ENCODE measurements at places on chromosomes 12 and 14. TPM values are rescaled to one million over a fixed set of nuclear protein-coding genes. Genes with fewer than 3 reads are reported as not detected.

DNA sequence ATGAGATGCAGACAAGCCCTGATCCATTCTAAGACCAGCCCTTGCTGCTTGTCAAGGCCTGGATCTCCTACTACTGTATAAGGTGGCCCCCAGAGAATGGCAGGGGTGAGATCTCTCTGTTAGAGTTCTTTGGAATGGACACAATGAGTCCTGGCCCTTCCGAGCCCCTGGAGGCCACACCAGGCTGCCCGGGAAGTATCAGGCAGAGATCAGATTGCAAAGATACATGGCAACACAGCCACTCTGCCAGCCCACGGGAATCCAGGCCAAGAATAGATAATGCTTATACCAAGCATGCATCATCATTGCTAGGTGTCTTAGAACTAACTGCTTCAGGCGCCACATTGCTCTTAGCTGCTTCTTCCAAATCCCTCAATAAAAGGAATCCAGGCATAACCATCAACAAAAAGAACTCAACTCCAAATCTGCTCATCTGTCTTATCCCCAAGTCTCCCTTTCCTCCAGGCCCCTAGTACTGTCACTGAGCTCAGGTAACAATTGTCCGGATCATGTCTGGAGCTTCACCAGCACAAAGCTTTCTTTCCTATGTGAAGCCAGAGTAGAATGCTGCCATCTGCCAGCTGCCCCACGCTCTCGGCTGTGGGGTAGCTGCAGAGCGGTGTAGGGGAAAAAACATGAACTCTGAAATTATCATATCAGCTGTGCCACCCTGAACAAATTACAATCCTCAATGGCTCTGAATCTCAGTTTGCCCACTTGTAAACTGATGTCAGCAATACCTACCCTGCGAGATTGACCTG lies 5.5 kb upstream of the VASH1 start:
- H3K4me1 ChIP-seq = peaks cover 3% of the 10 kb centered on the region
- no peaks in the 10 kb centered on the region for H3K36me3 ChIP-seq
- no peak overlapping the region for H3K4me3 ChIP-seq
- no peaks in the 10 kb centered on the region for H3K27me3 ChIP-seq
- no peak overlapping the region for H3K27ac ChIP-seq
- no peak for DNase-seq

DNA sequence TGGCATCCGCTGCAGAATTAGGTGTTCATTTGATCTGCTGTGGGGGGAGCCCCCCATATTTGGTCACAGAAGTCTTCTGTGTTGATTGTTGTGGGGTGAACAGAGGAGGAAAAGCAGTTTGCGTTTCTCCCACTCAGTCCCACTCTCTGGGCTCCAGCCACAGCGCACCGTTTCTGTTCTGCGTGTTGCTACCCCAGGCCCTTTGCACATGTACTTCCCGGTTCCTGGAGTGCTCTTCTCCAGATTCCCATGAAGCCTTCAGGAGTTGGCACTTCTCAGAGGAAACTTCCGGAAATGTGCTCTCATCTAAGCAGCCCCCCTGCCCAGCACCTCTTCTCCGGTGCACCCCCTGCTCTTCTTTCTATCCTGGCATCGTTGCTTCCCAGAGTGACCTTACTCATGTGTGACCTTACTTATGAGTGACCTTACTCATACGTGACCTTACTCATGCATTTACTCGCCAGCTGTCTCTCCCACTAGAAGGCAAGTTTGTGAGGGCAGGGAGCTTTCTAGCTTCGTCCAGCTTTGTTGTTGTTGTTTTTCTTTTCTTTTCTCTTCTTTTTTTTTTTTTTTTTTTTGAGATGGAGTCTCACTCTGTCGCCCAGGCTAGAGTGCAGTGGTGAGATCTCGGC lies 93.7 kb downstream of the SCARB1 start:
- peaks cover 29% of the 10 kb centered on the region for H3K4me1 ChIP-seq
- no peak for DNase-seq
- no peak overlapping the region for H3K27ac ChIP-seq
- H3K27me3 ChIP-seq = no peaks in the 10 kb centered on the region
- H3K36me3 ChIP-seq = no peaks in the 10 kb centered on the region

DNA sequence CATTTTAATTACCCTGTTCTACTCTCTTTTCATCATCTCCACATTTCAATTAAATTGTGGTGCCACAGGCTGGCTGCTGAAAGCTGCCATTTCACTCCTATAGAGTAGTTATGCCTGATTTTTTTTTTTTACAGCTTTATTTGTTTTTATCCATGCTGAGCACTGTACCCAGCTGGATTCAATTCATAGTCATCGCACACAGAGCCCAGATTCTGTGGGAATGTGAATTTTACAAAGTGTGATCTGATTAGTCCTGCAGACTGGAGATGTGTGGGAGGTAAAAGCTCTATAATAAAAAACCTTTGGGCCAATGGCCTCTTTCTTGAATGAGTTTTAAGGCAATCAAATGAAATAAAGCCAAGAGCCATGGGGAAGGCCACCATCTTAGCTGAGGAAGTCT lies 190.2 kb downstream of the ANO4 start:
- no peak overlapping the region for H3K4me3 ChIP-seq
- H3K27ac ChIP-seq = no peak overlapping the region
- no peaks in the 10 kb centered on the region for H3K36me3 ChIP-seq
- DNase-seq = no peak
- H3K4me1 ChIP-seq = peaks cover 8% of the 10 kb centered on the region

DNA sequence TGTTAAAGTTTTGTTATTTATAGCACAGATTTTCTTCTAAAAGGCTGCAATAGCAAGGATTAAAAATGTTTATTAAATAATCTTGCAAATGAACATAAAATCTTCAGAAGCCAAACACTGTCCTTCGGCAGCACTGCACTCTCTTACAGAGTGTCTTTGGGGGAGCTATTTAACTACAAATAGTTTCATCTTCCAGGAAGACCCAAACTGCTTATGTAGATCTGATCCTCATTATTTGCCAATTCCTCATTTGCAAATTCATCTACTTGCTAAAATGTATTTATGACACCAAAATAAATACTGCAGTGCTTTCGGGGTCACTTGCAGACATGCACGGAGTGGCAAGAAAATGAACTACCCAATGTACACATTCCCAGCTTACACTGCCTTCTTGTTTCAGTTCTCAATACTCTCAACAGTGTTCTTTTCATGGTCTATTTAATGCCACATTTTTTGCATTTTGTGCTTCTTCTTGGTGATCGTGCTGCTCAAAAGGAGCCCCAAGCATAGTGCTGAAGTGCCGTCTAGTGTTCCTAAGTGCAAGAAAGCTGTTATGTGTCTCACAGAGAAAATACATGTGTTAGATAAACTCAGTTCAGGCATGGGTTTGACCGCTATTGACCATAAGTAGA lies 128.1 kb downstream of the PRKD1 start:
- H3K27me3 ChIP-seq = no peaks in the 10 kb centered on the region
- no peak for DNase-seq
- H3K4me1 ChIP-seq = no peaks in the 10 kb centered on the region
- no peaks in the 10 kb centered on the region for H3K36me3 ChIP-seq
- H3K27ac ChIP-seq = no peak overlapping the region

GRCh38 chr12:70032076-70032475 lies 207.0 kb downstream of the MYRFL start:
- H3K4me1 ChIP-seq = no peaks in the 10 kb centered on the region
- no peak overlapping the region for H3K4me3 ChIP-seq
- H3K27ac ChIP-seq = no peak overlapping the region
- H3K27me3 ChIP-seq = no peaks in the 10 kb centered on the region

GRCh38 chr12:132651444-132652100 lies 33.0 kb downstream of the P2RX2 start:
- no peaks in the 10 kb centered on the region for H3K4me1 ChIP-seq
- no peak overlapping the region for H3K4me3 ChIP-seq
- H3K36me3 ChIP-seq = peaks cover 73% of the 10 kb centered on the region
- H3K27me3 ChIP-seq = no peaks in the 10 kb centered on the region
- no peak overlapping the region for H3K27ac ChIP-seq
- DNase-seq = no peak

DNA sequence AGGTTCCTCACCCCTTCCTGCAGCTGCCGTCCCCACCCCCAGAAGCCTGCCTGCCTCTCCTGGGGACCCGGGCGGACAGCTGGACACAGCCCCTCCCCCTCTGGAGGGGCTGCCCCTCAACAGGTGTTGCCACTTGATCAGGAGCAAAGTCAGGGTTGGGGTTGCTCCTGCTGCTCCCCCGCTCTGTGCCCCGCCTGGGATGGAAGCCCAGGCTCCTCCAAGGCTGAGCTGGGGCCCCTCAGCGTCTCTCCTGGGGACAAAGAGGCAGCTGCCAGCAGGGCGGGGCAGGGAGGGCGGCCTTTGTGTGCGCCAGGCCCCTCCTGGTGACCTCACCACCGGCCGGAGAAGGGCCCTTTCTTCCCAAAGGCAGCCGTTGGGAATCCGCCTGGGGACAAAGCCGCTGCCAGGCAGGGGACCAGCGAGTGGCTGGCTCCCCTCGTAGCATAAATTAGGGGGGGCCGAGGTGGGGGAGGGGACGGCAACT lies 13.7 kb downstream of the TRMT61A start:
- H3K4me3 ChIP-seq = peak overlapping the region; percentile 7
- H3K4me1 ChIP-seq = peaks cover 48% of the 10 kb centered on the region
- H3K27me3 ChIP-seq = no peaks in the 10 kb centered on the region
- no peaks in the 10 kb centered on the region for H3K36me3 ChIP-seq
- peak; percentile 98 for DNase-seq

DNA sequence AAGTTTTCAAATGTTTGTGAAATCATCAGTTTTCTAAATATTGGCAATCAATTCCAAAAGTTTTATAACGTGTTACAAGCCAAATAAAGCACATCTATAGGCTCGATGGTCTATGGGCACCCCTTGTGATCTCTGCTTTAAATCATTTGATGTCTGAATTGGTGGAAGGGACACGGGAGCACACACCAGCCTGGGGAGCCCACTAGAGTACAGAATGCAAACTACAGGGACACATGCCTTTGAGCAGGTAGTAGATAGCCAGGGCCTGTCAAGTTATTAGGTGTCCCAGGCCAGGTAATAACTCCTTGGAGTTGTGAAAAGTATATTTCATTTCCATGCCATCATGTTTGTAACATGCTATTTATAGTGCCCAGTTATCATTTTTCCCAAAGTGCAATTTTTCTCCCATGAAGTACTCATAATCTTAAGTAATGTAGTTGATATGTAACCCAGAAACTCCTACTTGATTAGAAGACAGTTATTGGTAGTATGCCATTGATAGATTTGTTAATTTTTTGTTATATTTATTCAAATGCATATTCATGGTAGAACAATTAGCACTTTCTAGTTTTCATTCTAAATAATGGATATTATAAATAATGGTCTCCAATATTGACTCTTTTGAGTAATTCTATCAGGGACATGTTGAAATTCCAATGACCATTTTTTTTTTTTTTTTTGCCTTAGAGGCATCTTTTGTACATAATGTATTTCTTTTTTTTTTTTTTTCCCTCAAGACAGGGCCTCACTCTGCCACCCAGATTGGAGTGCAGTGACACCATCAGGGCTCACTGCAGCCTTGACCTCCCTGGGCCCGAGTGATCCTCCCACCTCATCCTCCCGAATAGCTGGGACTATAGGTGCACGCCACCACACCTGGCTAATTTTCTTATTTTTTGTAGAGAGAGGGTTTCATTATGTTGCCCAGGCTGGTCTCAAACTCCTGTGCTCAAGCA lies 96.9 kb upstream of the FGD4 start:
- H3K4me1 ChIP-seq = no peaks in the 10 kb centered on the region
- H3K27ac ChIP-seq = no peak overlapping the region
- H3K27me3 ChIP-seq = no peaks in the 10 kb centered on the region
- no peaks in the 10 kb centered on the region for H3K36me3 ChIP-seq
- H3K4me3 ChIP-seq = no peak overlapping the region

DNA sequence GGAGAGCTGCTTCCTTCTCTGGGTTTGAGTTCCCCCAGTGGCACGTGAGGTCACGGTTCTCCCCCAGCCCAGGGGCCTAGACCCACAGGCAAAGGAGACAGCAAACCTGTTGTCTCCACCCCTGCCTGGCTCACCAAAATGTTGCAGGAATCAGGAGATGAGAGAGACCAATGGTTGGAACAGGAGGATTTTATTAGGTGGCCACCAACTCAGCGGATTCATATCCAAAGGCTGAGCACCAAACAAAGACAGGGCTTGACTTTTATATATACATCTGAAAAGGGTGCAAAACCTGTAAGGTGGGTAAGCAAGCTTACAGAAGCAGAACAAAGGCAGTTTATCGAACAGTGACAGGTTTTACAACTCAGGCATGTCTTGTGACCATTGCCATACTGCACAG lies 9.2 kb upstream of the ADAM21 start:
- H3K36me3 ChIP-seq = no peaks in the 10 kb centered on the region
- no peaks in the 10 kb centered on the region for H3K27me3 ChIP-seq
- DNase-seq = no peak
- H3K4me3 ChIP-seq = no peak overlapping the region
- H3K4me1 ChIP-seq = no peaks in the 10 kb centered on the region
- no peak overlapping the region for H3K27ac ChIP-seq

DNA sequence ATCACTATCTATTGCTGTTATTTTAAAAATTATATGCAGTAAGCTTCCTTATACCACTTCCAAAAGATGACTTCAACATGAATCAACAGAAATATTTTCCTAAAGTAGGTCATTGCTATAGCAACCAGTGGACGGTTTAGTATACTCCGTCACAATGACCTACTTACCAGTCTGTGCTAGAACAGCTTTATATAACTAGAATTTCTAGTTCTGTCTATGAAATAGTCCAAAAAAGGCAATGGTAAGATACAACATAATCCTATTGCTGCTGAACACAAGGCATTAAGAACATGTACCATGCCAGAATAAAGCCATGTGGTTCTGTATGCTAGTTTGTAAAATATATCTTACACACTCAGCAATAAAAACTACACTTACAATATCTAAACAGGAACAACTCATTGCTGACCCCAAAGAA lies 40.7 kb upstream of the MTERF2 start:
- H3K4me1 ChIP-seq = peaks cover 17% of the 10 kb centered on the region
- H3K27ac ChIP-seq = peak overlapping the region; percentile 32
- no peaks in the 10 kb centered on the region for H3K36me3 ChIP-seq
- DNase-seq = peak; percentile 42
- H3K27me3 ChIP-seq = no peaks in the 10 kb centered on the region

GRCh38 chr12:47946413-47947323 lies 16.7 kb upstream of the TMEM106C start:
- peak overlapping the region; percentile 17 for H3K4me3 ChIP-seq
- peaks cover 11% of the 10 kb centered on the region for H3K27me3 ChIP-seq
- peaks cover 14% of the 10 kb centered on the region for H3K4me1 ChIP-seq
- no peak overlapping the region for H3K27ac ChIP-seq
- H3K36me3 ChIP-seq = no peaks in the 10 kb centered on the region
- DNase-seq = no peak

ERH gene
- total RNA-seq = 195 TPM

PTGER2 gene
- total RNA-seq = 0.36 TPM

CIT gene
- total RNA-seq = 43.7 TPM

OR6C2 gene
- not detected for total RNA-seq
